ENCODE measurements at places on chromosomes 13 and 19.

DNA sequence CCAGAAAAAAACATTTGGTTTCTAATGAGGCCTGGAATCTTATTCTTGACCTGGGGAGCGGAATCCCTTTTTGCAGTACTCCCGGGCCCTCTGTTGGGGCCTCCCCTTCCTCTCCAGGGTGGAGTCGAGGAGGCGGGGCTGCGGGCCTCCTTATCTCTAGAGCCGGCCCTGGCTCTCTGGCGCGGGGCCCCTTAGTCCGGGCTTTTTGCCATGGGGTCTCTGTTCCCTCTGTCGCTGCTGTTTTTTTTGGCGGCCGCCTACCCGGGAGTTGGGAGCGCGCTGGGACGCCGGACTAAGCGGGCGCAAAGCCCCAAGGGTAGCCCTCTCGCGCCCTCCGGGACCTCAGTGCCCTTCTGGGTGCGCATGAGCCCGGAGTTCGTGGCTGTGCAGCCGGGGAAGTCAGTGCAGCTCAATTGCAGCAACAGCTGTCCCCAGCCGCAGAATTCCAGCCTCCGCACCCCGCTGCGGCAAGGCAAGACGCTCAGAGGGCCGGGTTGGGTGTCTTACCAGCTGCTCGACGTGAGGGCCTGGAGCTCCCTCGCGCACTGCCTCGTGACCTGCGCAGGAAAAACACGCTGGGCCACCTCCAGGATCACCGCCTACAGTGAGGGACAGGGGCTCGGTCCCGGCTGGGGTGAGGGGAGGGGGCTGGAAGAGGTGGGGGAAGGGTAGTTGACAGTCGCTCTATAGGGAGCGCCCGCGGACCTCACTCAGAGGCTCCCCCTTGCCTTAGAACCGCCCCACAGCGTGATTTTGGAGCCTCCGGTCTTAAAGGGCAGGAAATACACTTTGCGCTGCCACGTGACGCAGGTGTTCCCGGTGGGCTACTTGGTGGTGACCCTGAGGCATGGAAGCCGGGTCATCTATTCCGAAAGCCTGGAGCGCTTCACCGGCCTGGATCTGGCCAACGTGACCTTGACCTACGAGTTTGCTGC, at the start of gene ICAM4:
ICAM4 (plus strand) TSS at position 153 of the 935 bp plus-strand sequence; CDS start at position 211, 58 bp downstream.
- peaks cover 35% of the 10 kb centered on the region for H3K27me3 ChIP-seq
- peaks cover 24% of the 10 kb centered on the region for H3K36me3 ChIP-seq
- DNase-seq: peak; percentile 33
- H3K4me3 ChIP-seq: peak within 1 kb of the TSS; percentile 62
- H3K4me1 ChIP-seq: peaks cover 54% of the 10 kb centered on the region

GRCh38 chr19:10133596-10133995, 13.9 kb upstream of the EIF3G start:
- H3K4me3 ChIP-seq: no peak overlapping the region
- H3K27ac ChIP-seq: no peak overlapping the region
- peaks cover 28% of the 10 kb centered on the region for H3K36me3 ChIP-seq
- no peaks in the 10 kb centered on the region for H3K4me1 ChIP-seq
- H3K27me3 ChIP-seq: no peaks in the 10 kb centered on the region

GRCh38 chr13:45779901-45780300, 71.7 kb downstream of the SIAH3 start:
- no peaks in the 10 kb centered on the region for H3K36me3 ChIP-seq
- DNase-seq: no peak
- no peak overlapping the region for H3K4me3 ChIP-seq
- H3K27ac ChIP-seq: no peak overlapping the region
- H3K4me1 ChIP-seq: no peaks in the 10 kb centered on the region

- peak overlapping the region; percentile 89 for H3K4me3 ChIP-seq
- DNase-seq: peak; percentile 52
- peaks cover 15% of the 10 kb centered on the region for H3K36me3 ChIP-seq
- H3K27me3 ChIP-seq: peaks cover 2% of the 10 kb centered on the region
- peak overlapping the region; percentile 95 for H3K27ac ChIP-seq
These were observed 2.7 kb upstream of the HNRNPL start for GRCh38 chr19:38852231-38853044.

DNA sequence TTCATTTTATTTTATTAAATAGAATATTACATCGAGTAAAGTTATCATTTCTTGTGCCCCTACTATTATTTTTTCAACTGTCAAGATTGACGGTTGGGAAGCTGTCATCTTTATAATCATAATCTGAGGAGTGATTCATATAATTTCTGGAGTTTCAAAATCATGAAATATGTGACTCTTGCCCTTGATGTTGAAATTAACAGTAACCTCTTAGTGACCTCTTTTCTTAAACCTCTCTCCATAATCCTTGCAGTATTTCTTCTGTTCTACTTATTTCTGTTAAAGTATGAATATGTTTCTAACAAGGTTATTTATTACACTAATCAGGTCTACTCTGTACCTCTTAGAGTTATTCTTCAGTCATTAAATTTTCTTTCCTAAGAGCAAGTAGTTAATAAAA, 663.8 kb downstream of the LIG4 start:
- no peaks in the 10 kb centered on the region for H3K27me3 ChIP-seq
- no peak overlapping the region for H3K4me3 ChIP-seq
- no peak for DNase-seq
- H3K27ac ChIP-seq: no peak overlapping the region
- no peaks in the 10 kb centered on the region for H3K36me3 ChIP-seq

DNA sequence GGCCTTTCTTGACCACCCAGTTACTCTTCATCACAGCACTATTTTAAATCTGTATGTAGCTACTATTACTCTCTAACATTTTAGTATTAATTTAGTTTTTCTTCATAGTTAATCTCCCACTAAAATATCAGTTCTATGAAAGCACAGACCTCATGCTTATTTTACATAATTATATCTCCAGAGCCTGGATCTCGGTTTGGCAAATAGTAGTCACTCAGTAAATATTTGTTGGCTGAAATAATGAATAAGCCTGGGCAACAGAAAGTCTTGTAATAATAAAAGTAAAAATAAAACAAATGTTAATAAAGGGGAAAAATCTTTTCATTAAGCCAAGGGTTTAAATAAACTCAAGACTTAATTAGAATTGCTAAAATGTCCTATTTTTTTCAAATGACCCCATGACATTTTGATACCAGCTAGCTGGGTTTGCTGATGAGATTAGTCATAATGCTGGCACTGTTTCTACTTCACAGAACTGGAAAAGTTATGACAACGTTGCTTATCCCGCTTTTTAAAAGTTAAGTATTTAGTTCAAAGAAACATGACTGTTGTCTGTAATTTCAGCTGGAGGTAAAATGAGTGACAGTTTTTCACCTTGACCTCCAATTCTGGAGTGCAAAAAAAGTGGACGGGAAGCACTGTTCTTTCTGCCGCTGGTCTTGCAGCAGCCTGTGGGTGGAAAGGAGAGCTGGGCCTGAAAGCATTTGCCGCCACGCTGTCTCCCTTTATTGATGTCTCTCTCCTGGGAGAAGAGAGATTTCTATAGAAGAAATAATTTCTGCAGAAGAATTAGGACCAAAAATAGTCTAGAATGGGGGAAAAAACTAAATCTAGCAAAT, 85.2 kb upstream of the SPATA13 start:
- H3K27me3 ChIP-seq: peaks cover 11% of the 10 kb centered on the region
- no peaks in the 10 kb centered on the region for H3K36me3 ChIP-seq
- no peak for DNase-seq
- H3K27ac ChIP-seq: no peak overlapping the region
- H3K4me3 ChIP-seq: no peak overlapping the region

DNA sequence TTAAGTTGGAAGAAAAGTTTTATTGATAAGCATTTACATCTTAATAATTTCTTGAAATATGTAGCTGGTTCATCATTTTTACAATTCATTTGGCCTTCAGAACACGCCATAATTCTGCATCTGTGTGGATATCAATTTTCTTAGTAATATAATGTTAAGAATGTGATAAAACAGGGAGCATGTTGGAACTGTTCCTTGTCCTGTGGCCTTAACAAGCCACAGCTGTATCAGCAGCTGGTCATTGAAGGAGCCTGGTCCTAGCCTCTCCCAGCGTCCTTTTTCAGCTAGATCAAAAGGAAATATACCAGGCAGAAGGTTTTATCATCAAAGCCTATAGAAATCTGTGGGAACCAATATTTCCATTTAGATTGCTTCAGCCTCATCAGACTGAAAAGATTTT, 421.8 kb downstream of the SPRY2 start:
- no peak overlapping the region for H3K4me3 ChIP-seq
- DNase-seq: no peak

DNA sequence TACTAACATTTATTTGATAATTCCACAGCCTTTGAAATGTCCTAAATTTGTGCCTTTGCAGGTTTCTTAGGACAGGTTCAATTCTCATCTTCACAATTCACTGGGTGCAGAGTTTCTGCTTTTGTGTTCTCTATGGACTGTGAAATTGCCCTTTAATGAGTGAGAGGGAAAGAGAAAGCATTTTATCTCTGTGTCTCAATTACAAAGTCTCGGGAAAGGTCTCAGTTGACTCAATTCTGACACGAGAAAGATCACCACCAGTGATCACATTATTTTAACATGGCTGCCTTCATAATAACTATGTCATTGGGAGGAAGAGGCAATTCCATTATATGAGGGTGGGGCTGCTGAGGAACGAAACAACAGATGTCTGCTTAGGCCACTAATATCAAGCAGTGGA, 26.2 kb upstream of the LRCH1 start:
- H3K27ac ChIP-seq: no peak overlapping the region
- H3K27me3 ChIP-seq: peaks cover 7% of the 10 kb centered on the region
- H3K36me3 ChIP-seq: no peaks in the 10 kb centered on the region
- no peak for DNase-seq
- H3K4me3 ChIP-seq: no peak overlapping the region

DNA sequence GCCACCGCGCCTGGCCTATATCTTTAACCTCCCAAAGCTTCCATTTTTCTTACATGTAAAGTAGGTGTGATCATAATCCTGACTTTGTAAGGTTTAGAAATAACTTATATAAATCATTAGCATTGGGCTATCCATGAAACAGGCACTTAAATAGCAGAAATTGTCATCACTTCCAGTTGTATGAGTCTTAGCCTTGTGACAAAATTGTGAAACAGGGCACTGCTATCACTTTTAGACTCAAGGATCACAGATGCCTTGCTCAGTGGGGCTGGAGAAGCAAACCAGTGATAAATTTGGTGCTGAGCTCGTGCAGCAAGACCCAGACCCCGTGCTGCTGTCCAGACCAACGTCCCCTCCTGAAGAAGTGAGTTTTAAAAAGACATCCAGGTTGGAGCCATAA, 209.7 kb downstream of the KATNAL1 start:
- H3K36me3 ChIP-seq: no peaks in the 10 kb centered on the region
- no peaks in the 10 kb centered on the region for H3K4me1 ChIP-seq
- H3K27me3 ChIP-seq: peaks cover 14% of the 10 kb centered on the region
- H3K27ac ChIP-seq: no peak overlapping the region
- no peak for DNase-seq
- no peak overlapping the region for H3K4me3 ChIP-seq

- H3K4me1 ChIP-seq: no peaks in the 10 kb centered on the region
- H3K4me3 ChIP-seq: no peak overlapping the region
- peaks cover 3% of the 10 kb centered on the region for H3K27me3 ChIP-seq
- no peaks in the 10 kb centered on the region for H3K36me3 ChIP-seq
These were observed 9.6 kb upstream of the GARRE1 start for GRCh38 chr19:34244611-34245299.

DNA sequence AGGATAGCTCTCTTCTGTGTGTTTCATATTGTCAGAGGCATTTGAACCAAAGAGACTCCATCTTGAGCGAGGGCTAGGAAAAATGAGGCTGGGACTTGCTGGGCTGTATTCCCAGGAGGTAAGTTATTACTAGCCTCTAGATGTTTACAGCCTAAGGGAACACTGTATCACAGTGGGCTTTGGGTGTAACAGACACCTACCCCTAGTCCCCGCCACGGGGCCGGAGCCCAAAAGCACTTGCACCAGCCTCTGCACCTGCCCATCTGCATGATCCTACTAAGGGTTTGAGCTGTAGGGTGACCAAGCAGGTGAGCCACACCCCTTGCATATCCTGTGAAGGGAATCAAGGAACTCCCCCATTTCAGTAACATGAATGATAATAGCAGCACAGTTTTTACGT, 1972.2 kb downstream of the OLFM4 start:
- no peak overlapping the region for H3K4me3 ChIP-seq
- DNase-seq: no peak

GRCh38 chr19:49549045-49549444, 21.2 kb downstream of the RCN3 start:
- peak overlapping the region; percentile 80 for H3K27ac ChIP-seq
- peaks cover 7% of the 10 kb centered on the region for H3K36me3 ChIP-seq
- no peak overlapping the region for H3K4me3 ChIP-seq
- DNase-seq: no peak
- no peaks in the 10 kb centered on the region for H3K27me3 ChIP-seq
- peaks cover 49% of the 10 kb centered on the region for H3K4me1 ChIP-seq

Data from activated T-helper 1 cell treated with anti-CD3 and anti-CD28 coated beads, Interleukin-12 subunit alpha, Interleukin-12 subunit beta, Interleukin-2, Interleukin-4 antibody, amounts not matched to agents 30 ng/mL and 10 ng/mL and 1 ng/mL, durations not matched to agents 14 hours and 24 hours and 36 hours (primary cell).